ENCODE measurements at places on chromosomes 7 and 10. TPM values are rescaled to one million over a fixed set of nuclear protein-coding genes. Genes with fewer than 3 reads are reported as not detected.

GRCh38 chr7:87267239-87267900 lies 47.8 kb upstream of the TMEM243 start:
- peaks cover 11% of the 10 kb centered on the region for H3K27me3 ChIP-seq
- H3K4me3 ChIP-seq: no peak overlapping the region
- H3K36me3 ChIP-seq: no peaks in the 10 kb centered on the region
- no peaks in the 10 kb centered on the region for H3K4me1 ChIP-seq
- ATAC-seq: no peak
- H3K27ac ChIP-seq: no peak overlapping the region

- no peak for ATAC-seq
- H3K4me1 ChIP-seq: no peaks in the 10 kb centered on the region
- H3K36me3 ChIP-seq: no peaks in the 10 kb centered on the region
- H3K27me3 ChIP-seq: no peaks in the 10 kb centered on the region
Observed at GRCh38 chr10:115727129-115727528, 545.9 kb downstream of the GFRA1 start.

DNA sequence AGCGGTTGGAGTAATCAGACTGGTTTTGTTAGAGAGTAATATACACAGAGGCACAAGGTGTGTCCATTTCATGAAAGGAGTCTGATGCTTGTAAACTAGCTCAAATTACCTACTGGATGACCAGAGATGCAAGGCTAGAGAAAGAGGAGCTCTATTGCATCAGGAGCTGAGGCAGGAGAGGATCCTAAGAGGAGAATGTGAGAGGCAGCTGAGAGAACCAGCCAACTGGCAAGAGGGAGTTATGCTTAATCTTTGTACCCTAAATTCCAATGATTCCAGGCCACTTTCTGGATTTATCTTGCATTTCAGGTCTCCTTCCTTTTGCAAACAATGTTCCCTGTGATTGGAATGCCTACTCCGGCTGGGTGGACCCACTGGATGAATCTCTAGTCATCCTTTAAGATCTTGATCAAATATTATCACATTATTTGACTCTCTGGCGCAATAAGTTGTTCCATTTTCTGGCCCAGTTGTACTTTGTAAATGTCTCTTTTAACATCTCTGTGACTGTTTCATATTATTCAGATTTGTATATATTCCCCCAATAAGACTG lies 57.5 kb upstream of the PTPN12 start:
- no peak for ATAC-seq
- H3K27me3 ChIP-seq: no peaks in the 10 kb centered on the region

Gene MORN4
- 3.2 TPM for total RNA-seq

DNA sequence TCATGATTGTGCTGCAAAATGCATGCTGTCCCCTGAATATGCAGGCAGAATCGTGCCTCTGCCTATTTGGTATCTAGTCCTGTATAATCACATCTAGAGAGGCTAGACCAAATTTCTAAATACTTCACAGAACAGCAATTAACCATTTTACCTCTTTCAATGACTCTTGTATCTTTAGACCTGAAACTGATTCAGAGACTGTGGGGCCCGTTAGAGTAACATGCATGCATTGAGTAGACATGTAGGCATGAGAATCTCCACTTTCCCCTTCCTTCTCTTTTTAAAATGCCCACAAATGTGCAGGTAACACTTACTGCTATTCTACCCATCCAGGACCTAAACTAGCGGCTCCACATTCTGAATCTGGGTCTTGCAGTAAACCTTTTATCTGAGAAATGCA lies 8.8 kb downstream of the ZNF92 start:
- ATAC-seq: no peak
- H3K27ac ChIP-seq: no peak overlapping the region
- H3K4me3 ChIP-seq: no peak overlapping the region
- no peaks in the 10 kb centered on the region for H3K4me1 ChIP-seq

Gene SEPHS1
- total RNA-seq: 57.0 TPM

DNA sequence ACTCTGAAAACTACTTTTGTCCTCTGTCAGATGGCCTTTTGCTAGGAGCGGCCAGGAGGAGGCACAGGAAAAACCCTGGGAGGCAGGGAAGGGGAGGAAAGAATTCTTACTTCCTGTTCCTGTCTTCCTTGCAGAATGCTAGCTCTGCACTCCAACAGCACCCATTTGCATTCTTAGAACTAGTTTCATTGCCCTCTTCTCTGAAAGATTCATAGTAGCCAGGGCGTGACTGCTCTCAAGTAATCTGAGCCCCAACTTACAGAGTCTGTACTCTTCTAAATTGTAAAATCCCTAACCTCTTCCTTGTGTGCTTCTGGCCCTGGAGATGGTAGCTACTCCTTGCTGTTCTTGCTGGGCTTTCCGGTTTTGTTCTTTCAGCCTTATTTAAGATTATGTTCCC lies 75.3 kb upstream of the STEAP1 start:
- no peak overlapping the region for H3K27ac ChIP-seq
- no peaks in the 10 kb centered on the region for H3K4me1 ChIP-seq
- no peak overlapping the region for H3K4me3 ChIP-seq
- H3K36me3 ChIP-seq: no peaks in the 10 kb centered on the region
- no peaks in the 10 kb centered on the region for H3K27me3 ChIP-seq
- ATAC-seq: no peak

DNA sequence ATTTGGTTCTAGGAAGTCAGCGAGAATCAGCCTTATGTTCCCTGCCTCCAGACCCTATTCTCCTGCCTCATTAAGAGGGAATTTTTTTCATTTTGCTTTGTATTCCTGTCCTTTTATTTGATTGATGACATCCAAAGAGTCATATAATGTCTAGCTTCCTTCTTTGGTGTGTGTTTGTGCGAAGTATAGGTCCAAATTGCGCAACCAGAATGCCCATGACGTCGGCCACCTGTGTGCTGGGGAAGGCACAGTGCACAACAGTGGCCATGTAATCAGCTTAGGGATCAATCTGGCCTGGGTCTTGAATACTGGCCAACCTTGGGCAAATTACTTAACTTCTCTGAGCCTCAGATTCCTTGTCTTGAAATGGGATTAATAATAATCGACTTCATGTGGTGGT lies 206.2 kb downstream of the VTI1A start:
- H3K27me3 ChIP-seq: no peaks in the 10 kb centered on the region
- H3K36me3 ChIP-seq: no peaks in the 10 kb centered on the region
- ATAC-seq: no peak
- no peak overlapping the region for H3K4me3 ChIP-seq
- H3K27ac ChIP-seq: no peak overlapping the region

GRCh38 chr10:3142146-3142875 lies 30.3 kb downstream of the PITRM1 start:
- no peak overlapping the region for H3K4me3 ChIP-seq
- peak overlapping the region; percentile 74 for H3K27ac ChIP-seq
- no peaks in the 10 kb centered on the region for H3K27me3 ChIP-seq
- peaks cover 98% of the 10 kb centered on the region for H3K36me3 ChIP-seq
- no peak for ATAC-seq

DNA sequence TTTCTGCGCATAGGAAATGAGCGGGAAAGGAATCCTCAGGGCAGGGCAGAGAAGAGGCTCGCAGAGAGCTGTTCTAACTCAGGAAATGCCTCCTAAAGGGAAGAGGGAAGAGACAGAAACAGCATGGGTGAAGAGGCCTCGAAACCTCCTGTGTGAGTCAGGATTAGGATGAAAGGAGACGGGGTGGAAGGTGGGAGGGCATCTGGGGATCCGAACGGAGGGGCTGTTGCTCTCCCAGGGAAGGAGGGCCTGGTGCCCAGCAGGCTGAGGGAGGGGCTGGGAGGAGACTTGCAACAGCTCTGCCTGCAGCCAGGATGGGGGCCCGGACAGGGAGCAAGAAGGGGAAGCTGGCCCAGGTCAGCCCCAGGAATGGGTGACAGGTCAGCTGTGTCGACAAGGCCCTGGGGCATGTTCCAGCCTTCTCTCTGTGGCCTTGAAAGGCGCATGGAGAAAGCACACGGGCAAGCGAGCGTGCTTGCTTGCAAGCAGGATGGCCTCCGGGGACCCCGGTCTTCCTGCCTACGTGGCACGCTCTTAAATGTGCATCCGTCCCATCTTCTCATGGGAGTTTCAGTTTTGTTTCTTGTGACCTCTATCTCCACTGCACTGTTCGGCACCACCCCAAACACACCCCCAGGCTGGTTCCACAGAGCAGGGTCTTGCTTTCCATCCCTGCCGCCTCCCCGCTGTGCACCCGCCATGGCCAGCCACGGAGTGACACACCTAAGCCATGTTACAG lies 63.5 kb downstream of the HIPK2 start:
- ATAC-seq: peak; percentile 36
- peaks cover 51% of the 10 kb centered on the region for H3K36me3 ChIP-seq
- H3K27me3 ChIP-seq: no peaks in the 10 kb centered on the region
- no peak overlapping the region for H3K4me3 ChIP-seq
- H3K27ac ChIP-seq: peak overlapping the region; percentile 37

Gene NPSR1
- total RNA-seq: not detected

Data from gastroesophageal sphincter (tissue), 4 donors.